Stimulated activated CD8-positive, alpha-beta memory T cell treated with anti-CD3 and anti-CD28 coated beads, Interleukin-2, amount 100 ng/mL, for 1 hour (primary cell): ENCODE measurements at places on chromosomes 7 and 10.
A peak's percentile ranks its signal among the peaks of the same experiment; 100 is the strongest.

- no peak for DNase-seq
These were observed 19.5 kb downstream of the BAG3 start for GRCh38 chr10:119670717-119671116.

DNA sequence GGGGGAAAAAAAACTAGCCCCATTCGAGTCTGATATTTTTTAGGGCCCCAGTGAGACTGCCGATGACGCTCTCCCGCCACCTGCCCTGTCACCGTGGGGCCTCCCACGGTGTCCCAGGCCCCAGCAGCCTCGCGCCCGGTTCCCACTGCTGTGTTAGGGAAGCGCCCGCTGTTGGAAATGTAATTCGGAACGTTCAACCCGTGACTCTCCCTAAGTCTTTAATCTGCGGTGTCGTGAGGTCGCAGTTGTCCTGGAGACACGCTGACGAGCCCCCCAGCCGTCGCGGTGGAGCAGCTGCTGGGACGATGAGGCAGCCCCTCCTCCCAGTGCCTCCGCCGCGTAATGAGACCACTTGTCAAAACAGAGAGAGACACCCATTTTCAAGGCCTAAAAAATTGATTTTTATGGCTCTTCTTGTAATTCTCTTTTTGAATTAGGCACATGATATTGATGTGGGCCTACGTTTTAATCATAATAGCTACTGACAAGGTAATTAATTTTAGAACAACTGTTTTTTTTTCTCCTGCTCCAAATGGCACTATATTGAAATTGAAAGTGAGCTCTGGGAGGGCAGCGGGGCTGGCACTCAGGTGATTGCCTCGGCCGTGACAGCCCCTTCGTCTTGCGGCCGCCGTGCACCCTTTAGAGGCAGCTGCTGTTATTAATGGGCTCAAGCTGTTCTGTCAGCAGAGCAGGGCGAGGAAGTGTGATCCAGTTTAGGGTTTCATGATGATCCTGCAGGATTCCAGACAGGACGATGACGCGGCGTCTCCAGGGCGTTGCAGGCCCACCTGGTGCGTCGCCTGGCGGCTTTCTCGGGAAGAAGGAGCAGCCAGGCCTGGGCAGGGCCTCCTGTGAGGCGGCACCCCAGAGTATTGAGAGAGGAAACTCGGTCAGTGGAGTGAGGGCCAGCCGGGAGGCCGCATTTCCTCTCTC, 63.3 kb downstream of the NKX6-2 start:
- DNase-seq = no peak

DNA sequence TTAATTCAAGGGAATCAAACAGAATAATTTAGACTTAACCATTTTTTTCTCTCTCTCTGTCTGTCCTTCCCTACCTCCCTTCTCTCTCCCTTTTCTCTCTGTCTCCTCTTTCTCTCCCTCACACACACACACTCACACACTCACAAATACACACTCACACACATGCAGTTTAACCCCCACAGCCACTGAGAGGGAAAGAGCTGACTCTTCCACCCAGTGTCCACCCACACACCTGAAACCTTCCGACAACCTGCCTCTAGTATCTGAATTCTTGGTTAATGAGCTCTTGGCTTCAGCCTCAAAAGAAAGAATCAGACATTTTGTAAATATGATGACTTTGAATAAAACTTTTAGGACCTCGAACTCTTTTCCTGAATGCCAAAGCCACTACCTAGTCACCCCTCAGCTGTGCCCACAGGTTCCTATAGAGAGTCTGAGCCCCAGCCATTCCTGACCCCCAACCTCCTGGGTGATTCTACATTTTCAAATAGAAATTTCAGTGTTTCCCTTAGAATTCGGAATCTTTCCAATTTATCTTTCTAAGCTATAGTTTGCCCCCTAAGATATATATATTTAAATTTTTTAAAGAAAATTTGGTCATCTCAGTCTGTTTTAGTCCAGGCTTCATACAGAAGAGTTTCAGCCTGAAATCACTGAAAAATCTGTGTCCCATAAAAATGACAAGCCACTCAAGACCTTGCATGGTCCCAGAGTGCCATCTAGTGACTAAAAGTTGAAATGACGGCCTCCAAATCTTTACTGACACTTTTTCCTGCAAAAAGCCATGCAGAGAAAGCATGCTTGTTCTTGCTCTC, 202.8 kb downstream of the IPMK start:
- no peak for DNase-seq

GRCh38 chr7:27793780-27794179, 53.8 kb downstream of the TAX1BP1 start:
- DNase-seq = no peak

- DNase-seq = no peak
These were observed 28.2 kb downstream of the ADARB2 start for GRCh38 chr10:1709161-1709560.

DNA sequence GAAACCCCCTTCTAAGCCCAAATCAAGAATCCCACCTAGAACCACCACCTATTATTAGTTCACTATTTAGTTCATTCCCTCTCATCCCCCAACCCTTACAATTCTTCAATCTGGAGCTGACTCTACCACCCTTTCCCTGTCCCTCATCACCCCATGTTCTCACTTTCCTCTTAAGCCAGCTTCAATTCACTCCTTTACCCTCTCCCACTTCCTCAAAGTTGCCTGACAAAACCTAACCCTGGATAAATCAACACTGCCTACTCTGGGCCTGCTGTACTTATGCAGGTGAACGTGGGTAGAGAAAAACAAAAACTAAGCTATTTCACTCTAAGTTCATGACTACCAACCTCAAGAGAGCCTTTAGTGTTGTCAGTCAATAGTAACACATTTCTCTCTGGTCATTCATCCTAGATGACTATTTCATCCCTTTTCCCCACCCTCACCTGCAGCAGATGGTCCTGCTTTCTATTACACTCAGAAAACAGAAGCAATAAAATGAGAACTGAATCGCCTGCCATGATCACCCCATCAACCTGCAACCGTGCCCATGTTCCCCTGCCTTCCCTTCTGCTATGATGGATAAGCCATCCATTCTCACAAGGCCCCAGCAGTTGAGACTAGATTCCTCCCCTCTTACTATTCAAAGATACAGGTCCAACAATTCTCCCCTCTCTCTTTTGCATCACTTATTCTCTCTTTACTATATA, 52.6 kb downstream of the ARHGAP21 start:
- no peak for DNase-seq

- no peak for DNase-seq
These were observed 267.5 kb downstream of the SNX13 start for GRCh38 chr7:17672783-17673182.

GRCh38 chr7:15104411-15105092, 202.0 kb upstream of the DGKB start:
- no peak for DNase-seq

GRCh38 chr10:11909618-11910017, 86.5 kb downstream of the PROSER2 start:
- DNase-seq = no peak

- no peak for DNase-seq
These were observed 58.3 kb downstream of the MINDY4 start for GRCh38 chr7:30829471-30829870.

- DNase-seq = no peak
These were observed 168.4 kb upstream of the WNT16 start for GRCh38 chr7:121160150-121161008.

- no peak for DNase-seq
These were observed 102.5 kb upstream of the CELF2 start for GRCh38 chr10:10915215-10915614.

- DNase-seq = peak; percentile 46
These were observed at the start of gene OPTN for GRCh38 chr10:13099666-13100348. OPTN (plus strand) TSS chr10:13100163; CDS start chr10:13109123, 8,960 bp downstream.

DNA sequence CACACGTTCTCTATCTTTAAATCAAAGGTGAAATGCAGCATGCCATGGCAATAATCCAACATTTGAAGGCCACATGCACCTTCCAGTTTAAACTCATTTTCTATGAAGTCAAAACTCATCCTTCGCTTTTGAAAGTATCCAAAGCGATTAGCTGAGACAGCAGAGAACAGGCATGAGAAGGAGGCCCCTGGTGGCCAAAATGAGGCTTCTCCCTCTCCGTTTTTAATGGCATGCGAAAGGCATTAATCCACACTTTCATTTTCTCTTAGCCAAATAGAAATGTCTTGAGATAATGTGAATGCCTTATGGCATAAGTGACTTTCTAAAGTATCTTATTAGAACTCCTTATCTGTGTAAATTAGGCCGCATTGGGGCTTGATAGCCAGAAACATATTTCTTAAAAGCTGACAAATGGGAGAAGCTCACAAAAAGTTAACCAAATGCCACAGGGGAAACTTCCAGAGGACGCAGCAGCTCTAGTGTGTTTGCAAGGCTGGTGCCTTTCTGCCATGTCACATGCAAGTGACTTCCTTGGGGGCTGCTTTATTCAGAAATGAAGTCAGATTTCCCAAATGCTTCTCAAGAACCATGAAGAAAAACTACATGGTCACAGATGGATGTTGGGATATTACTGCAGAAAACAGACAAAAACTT, 1189.6 kb downstream of the SORCS1 start:
- DNase-seq = no peak

DNA sequence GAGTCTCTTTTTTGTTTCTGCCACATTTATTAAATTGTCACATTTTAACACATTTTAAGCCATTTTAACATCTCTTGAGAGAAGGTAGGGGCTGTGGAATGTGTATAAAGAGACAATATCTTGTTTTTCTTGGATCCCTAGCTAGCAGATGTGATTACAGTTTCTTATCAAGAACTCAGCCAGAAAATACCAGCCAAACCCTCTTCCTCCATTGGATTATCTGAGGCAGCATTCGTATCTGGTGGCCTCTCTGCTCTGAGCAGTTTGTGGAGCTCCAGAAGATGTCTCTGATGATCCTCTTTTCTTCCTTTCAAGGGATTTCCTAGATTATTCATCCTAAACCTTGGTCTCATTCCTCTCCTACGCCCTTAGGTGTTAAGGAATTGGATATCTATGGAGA, 35.3 kb upstream of the PFKFB3 start:
- DNase-seq = no peak

DNA sequence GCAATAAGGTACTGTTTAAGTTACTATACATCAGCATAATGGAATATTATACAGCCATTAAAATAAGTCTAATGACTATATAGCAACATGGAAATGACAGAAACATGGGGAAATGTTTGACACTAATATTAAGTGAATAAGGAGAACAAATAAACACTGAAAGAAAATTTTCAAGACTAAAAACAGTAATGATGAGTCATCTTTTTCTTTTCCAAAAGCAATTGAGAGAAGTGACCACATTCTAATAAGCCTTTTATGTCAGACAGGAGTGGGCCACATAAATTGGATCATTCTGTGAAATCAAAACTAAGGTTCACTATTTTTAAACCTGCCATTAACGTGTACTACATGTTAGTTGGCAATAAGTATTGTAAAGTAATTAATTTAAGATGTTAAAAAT, 187.5 kb downstream of the AHR start:
- DNase-seq = no peak

DNA sequence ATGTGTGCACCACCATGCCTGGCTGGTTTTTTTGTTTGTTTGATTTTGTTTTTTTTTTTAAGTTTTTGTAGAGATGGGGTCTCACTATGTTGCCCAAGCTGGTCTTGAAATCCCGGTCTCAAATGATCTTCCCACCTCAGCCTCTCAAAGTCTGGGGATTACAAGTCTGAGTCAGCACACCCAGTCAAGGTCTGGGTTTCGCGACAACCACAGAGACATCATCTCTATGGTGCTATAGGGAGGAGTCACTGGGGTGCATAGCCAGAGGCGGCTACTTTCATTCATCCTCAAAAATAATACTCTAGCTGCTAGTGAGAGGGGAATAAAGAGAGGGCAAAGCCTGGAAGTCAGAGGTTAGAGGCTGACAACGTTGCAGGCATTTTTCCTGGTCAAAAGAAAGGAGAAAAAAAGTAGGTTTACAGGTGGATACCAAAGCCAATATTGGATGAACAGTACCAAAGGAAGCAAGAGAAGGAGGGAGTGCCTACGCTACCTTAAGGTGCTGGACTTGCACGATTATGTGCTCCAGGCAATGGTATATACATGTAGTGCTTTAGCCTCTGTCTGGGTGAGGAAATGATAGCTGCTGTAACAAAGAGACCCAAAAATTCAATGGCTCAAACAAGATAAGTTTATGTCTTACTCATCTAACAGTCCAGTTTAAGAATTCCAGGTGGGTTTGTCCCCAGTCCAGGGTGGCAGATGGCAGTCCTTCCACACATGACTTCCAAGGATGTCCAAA, 178.3 kb downstream of the SKIDA1 start:
- DNase-seq = no peak

- DNase-seq = no peak
These were observed 7.9 kb downstream of the STMP1 start for GRCh38 chr7:135670179-135670578.

GRCh38 chr7:101140339-101140699, 13.4 kb downstream of the SERPINE1 start:
- no peak for DNase-seq

DNA sequence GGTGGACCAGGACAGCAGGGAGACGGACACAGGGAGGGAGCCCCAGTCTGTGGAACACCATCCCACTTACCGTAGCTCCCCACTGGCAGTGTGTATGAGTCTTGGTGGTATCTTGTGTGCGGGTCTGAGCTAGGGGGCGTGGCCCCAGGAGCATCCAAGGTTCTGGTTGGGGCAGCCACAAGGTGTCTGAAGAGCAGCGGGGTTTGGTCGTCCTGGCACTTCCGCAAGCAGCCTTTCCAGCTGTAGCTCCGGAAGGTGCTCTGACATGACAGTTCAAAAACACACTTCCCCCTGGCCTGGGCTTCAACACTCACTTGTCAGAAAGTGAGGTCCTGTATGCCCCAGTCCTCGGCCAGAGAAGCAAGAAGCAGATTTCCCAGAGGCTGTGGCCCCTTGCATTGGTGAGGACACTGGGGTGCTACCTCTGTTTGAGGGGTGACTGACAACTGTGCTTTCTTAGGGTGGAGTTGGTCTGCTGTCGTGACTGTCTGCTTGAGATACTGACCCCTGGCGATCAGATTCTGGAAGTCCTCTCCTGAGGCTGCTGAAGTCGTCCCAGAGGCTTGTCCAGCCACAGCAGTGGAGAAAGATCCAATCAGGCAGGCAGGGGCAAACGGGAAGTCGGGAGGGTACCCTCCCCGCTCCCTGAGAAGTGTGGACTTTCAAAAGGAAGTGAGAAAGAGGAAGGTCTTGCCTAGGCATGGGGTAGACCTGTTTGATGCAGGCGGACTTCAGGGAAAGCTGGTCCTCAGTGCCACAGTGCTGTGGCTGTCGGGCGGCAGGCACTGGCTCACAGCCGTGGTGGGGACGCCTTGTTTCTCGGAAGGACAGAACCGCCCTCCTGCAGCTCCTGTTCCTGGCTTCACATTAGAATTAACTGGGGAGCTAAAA, 51.4 kb upstream of the PFKFB3 start:
- no peak for DNase-seq

GRCh38 chr10:49309691-49310411, 10.9 kb downstream of the C10orf71 start:
- no peak for DNase-seq

GRCh38 chr10:16603308-16603707, 81.6 kb upstream of the C1QL3 start:
- DNase-seq = no peak

DNA sequence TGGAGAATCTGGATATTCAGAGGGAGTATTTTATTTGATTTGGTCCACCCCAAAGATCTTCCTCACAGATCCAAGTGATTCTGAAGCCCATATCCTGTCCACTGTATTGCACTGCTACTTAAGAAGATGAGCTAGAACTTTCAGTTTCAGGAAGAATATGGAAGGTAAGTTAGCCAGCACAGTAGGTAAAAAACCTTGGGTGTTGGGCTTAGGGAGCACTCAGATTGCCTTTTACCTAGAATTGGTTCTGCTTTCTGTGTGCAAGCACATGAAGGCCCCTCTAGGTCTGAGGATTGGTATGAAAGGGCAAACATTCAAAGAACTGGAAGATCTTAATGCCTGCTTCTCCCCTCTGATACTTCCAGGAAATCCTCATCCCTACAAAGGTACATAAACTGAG, 146.7 kb upstream of the COL1A2 start:
- no peak for DNase-seq
